ENCODE measurements at places on chromosomes 4 and X.
A peak's percentile ranks its signal among the peaks of the same experiment; 100 is the strongest.

GRCh38 chrX:10769195-10769594 lies 148.8 kb upstream of the MID1 start:
- DNase-seq: peak; percentile 38

DNA sequence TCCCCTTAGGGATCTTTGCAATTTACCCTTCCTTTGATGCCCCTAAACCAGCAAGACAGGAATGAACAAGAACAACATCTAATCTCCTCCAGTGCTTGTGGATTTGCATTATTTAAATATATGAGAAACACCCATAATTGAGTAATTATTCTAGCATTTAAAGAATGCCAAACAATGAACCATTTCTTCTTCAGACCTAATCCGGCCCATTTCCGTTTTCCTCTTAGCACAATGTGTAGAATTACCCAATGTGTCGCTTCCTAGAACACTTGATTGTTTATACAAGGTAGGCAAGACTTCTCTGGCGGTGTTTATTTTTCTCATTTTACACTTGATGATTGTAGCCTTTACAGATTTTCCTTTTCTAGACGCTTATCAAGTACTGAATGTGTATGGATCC lies 43.5 kb downstream of the CLDN34 start:
- no peak for DNase-seq

DNA sequence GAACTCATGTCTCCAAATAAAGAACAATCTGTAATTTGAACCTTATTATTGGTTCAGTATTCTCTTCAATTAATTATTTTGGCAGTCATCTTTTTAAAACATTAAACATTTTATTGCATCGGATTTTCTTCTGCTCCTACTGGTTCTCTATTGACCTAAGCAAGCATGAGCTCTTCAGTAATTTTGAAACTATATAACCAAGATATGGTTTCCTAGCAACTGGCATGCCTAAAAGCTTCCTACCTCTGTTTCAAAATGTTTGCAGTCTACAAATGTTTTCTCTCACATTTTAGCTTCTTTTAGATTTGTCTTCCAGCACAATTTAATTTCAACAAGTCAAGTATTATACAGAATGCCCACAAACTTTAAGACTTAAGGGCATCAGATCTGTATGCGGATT lies 371.3 kb downstream of the GPM6A start:
- no peak for DNase-seq

DNA sequence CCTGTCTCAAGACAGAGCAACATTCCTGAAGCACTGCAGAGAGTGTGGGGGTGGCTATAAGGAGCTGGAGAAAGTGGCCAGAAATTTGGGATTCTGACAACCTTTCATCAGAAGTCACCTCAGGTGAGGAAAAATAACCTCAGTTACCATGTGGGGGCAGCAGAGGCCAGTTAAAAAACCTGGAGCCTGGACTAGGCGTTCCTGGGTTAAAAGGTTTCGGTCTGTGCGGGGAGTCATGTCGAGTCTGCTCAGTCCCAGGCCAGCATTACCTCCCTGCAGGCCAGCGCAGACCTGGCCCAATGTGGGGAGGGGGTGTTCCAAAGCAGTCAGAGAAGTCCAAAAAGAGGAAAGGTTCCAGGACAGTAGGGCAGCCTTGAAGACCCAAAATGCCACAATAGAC lies 10.9 kb upstream of the NALF2 start:
- peak; percentile 62 for DNase-seq

DNA sequence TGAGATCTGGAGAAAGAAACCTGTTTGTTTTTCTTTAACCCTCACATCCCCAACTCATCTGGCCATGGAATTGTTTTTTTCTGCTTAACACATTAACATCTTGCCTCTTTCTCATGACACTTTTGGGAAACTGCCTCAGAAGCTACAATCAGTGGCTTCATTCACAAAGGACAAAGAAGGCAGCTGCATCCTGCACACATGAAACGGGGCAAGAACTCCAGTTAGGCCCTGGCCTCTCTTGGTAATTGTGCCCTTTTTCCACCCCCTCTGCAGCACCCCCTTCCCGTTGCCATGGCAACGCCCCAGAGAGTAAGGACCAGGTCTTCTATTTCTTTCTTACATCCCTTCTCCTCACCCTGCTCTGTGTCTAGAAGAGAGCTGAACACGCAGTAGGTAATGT lies 103.4 kb downstream of the PDGFRA start:
- DNase-seq: no peak

- DNase-seq: no peak
These were observed 93.3 kb downstream of the HMX1 start for GRCh38 chr4:8778291-8778690.

DNA sequence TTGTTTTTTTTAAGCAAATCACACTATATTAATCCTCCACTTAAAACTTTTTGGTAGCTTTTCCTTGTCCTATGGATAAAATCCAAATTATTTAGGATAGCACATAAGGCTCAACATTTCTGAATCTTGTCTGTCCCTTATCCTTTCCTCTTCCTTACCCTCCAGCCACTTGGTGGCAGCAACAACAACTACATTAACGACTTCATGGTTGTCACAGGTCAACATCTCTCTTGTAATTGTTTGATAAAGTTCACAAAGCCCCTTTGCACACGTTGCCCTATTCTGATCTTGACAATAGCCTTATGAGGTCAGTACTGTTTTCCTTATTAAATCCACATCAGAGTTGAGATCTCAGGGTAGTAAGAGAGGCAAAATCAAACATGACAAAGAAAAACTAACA lies 269.0 kb upstream of the PABPC4L start:
- peak; percentile 38 for DNase-seq

GRCh38 chrX:13550346-13550745 lies 19.1 kb upstream of the EGFL6 start:
- no peak for DNase-seq

- no peak for DNase-seq
These were observed 72.8 kb downstream of the CLCN5 start for GRCh38 chrX:49995107-49995731.

DNA sequence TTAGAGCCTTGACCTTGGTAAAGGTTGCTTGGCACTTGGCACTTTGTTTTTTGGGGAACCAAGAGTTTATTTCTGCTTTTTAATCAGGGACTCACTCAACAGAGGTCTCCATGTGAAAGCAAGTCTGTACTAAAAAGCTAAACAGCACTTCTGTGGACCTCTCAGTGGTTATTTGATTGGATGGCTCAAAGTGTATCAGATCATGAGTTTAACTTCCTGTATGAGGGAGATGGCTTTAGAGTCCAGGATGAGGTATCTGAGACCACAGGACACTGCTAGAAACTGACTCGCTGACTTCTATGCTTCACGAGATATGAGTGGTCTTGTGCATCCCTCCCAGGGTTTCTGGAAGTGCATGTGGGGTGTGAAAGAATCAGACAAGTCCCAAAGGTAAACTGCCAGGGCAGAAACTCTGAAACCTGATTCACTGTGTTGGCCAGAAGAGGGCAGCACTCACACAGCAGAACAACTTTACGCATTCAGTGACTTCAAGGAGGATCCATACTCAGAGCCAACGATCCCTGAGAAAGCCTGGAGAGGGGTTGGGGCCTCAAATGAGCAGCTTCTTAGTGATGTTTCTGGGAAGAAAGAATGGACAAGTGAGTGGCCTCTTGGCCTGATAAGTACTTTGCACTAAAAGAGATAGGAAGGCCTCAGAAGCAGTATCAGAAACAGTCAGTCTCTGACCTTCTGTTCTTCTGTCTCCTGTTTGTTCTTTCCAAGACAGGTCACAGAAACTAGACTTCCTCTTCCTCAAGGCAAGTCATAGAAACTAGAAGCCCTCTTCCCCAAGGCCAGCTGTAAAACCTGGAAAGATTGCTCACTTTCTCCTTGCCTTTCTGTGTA lies 220.3 kb upstream of the CXCL13 start:
- peak; percentile 74 for DNase-seq

DNA sequence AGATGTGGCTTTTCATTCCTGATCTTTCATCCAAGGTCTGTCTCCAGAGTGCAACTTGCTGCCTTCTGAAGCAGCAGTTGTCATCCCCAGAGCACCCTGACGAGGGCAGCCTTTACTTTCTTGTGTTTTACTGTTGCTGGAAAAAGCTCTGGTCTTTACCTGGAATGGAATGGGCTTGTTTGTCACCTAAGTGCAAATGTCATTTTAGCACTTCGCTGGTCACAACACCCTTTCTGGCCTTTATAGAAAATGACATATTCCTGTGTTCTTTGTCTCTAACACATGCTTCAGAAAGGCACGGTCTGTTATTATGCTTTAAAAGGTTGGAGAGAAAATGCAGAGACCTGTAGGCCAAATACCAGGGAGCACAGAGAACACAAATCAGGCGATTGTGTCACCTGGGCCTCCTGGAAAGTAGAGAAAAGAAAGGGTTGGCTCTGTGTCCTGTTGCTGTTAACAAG lies 332.7 kb upstream of the IGFBP7 start:
- DNase-seq: peak; percentile 72

- DNase-seq: no peak
These were observed 589.2 kb upstream of the NR3C2 start for GRCh38 chr4:149031399-149031798.

DNA sequence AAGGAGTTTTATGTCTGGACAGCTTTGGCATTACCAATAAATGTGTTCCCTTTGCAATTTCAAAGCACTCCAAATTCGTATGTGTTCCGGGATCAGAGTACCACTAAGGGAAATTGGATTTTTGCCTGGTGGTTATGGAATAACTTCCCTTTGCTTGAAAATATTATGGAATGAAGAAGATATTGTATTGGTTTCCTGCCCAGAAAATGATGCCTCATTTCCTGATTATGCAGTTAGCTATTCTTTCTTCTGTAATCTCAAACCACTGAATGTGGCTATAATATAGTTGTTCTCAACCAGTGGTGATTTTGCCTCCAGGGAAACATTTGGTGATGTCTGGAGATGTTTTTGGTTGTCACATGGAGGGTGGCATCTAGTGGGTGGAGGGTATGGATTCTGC lies 142.9 kb downstream of the PCDH7 start:
- no peak for DNase-seq

- DNase-seq: peak; percentile 59
These were observed 807 bp downstream of the USP9X start for GRCh38 chrX:41085878-41086626.

GRCh38 chrX:140065961-140066662 lies 100.8 kb upstream of the CXorf66 start:
- no peak for DNase-seq

DNA sequence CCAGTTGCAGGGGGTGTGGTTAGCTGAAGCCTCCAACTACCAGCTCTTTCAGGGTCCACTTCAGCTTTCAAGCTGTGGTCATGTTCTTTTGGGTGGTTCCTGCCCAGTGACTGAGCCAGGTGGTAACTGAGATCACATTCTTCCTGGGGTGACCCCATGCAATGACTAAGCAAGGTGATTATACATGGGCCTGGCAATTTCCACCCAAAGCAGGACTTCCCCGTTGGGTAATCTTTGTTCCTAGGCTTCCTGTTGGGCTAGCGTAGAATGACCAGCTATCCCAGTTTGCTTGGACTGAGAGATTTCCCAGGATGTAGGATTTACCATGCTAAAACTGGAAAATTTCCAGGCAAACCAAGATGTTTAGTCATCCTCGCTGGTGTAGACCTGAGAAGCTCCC lies 18.4 kb upstream of the MAGEB17 start:
- DNase-seq: no peak

DNA sequence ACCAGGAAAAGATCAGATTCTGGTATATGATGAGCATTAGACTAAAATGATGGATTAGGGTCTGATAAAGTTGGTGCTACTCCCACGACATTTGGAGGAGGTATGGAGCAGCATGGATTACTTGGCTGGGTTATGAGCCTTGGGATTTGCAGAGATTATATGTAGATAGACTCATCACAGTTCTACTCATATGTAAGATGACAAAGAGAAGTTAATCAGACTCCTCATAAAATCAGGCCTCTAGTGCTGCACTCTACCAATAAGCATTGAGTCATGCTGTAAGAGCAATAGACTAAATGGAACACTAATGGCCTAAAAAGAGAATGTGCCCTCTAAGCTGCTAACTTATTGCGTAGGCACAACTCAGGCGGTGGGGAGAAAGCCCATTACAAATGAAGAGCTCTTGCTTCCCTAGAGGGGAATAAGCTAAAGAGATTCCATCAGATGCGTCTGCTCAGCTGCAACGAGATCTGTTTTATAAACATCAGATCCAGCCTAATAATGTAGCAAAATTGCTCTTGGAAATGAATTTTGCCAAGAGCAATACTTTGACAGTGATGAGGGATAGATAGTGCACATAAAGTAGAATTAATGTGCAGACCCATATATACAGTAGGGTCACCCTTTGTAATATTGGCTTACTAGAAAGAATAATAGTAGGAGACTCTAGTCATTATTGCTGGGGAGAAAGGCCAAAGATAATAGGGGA lies 17.5 kb downstream of the LIAS start:
- DNase-seq: no peak

DNA sequence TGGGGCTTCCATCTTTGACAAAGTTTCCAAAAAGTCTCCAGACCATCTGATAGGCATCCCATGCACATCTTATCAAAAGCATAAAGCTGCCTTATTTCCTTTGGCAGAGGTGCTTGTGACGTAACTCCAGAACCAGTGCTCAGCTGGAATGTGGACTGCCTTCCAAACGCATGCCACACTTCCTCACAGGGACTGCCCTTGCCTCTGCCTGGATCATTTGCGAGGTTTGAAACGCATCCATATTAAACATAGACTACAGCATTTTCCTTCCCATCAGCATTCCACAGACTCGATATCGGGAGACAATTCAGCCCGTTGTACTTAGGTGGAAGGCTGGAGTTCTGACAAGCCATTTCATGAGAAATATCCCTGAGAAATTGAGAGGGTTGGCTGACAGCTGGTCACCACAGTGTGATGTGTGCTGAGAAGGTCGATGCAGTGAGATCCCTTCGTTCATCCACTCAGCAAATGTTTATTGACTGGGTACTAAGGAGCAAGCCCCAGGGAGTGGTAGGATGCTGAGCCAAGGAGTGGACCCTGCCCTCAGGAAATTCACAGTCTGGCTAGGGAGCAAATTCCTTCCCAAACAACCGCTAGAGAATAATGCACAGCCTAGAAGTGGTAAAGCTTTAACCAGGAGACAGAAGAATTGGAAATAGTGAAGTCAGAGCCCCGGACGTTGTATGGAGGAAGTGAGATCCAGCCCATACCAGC lies 376.0 kb downstream of the BCOR start:
- DNase-seq: no peak

GRCh38 chrX:37834937-37835336 lies 12.4 kb downstream of the DYNLT3 start:
- no peak for DNase-seq

GRCh38 chr4:108114503-108114902 lies 54.2 kb downstream of the LEF1 start:
- no peak for DNase-seq

- no peak for DNase-seq
These were observed 434.8 kb upstream of the IGFBP7 start for GRCh38 chr4:57544811-57545654.

DNA sequence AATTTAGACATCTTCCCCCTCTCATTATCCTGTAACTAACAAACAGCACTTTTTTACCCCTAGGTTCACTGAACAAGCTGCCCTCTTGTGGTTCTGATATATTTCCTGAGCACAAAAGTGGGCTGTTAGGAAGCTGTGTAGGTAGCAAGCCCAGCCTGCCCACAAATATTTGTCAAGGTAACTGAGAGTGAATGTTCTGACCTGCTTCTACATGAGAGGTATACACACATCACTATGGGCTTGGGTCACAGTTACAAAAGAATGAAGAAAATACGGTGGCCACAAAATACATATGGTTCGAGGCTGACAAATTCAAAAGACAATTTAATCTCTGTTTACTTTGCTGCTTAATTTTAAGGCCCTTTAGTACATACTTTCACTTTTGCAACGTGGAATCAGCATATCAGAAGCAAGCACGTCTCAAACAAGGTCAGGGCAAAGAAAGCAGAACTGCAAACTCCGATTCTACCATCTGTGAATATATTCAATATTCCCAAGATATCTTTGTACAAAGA lies 78.7 kb downstream of the RBM47 start:
- DNase-seq: no peak
